Coronary artery (tissue), 2 donors: ENCODE measurements at places on chromosomes 16 and 17.
A peak's percentile ranks its signal among the peaks of the same experiment; 100 is the strongest.

GRCh38 chr17:59877965-59878364 lies 14.8 kb downstream of the TUBD1 start:
- no peak for DNase-seq

DNA sequence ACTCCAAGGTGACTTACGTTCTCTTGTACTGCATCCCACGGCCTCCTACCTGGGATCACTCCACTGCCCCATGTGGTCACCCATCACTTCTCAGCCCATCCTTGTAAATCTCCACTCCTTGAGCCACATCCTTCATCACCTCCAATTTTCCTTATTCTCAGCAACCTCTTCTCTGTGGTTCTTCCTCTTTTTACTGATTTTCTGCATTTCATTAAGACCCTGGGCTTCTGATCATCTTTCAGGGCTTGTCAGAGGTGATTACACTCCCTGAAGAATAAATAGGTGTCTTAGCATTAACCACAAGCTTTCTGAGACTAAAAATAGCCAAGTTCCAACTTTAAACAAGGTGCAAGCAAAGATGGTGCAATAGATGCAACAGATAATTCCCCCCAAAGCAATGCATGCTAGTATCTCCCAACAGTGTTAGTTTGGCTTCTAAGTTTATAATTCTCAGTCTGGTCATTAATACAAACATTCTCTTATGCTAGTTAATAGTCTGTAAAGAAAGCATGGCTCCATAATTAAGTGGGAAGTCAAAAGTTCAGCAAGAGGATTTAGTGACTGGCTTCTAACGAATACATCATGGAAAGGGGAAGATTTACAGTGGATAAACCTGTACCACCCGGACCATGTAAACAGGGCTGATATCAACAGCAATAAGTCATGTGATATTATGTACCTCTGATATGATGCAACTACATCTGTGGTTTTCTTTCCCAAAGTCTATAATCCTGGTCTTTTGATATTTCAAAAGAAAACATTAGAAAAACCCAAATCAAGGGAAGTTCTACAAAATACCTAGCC lies 47.4 kb upstream of the FOXJ1 start:
- no peak for DNase-seq

DNA sequence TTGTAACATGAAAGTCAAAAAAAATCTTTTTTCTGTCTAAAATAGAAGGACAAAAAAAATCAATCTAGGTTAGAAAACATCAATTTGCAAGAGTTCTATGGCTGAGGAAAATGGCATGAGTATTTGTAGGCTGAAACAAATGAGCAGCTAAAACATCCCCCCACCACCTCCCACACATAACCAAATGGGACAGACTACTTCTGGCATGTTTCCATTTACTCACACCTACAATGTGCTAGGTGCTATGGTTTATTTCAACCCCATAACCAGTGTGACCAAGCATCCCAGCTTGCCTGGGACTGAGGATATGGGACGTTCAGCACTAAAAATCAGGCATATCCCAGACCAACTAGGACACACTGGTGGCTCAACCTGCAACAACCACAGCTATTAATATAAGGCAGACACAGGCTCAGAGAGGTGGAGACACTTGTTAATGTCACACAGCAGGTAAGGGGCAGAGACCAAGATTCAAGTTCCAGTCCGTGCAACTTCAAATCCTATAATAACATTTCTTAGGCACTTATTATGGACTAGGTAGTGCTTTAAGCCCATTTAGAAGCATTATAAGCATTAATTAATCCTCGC lies 96.0 kb downstream of the XYLT1 start:
- DNase-seq, result no peak

DNA sequence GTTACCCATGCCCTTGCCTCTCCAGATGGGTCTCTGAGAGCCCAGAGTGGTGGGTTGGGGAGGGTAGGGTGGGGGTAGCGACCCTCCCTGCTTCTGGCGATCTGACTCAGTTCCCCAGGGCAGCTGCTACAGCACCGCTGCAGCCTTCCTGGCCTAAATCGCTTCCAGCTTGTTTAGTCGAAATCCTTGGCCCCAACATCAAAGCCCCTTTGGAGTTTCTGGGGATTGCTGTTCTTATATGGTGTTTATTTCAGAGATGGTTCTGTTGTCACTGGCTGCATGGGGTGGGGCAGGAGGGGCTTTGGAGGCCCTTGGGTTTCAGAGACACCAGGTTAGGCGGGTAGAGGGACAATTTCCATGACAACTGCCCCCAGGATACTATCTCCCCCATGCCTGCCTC lies 35.9 kb downstream of the FZD2 start:
- no peak for DNase-seq

DNA sequence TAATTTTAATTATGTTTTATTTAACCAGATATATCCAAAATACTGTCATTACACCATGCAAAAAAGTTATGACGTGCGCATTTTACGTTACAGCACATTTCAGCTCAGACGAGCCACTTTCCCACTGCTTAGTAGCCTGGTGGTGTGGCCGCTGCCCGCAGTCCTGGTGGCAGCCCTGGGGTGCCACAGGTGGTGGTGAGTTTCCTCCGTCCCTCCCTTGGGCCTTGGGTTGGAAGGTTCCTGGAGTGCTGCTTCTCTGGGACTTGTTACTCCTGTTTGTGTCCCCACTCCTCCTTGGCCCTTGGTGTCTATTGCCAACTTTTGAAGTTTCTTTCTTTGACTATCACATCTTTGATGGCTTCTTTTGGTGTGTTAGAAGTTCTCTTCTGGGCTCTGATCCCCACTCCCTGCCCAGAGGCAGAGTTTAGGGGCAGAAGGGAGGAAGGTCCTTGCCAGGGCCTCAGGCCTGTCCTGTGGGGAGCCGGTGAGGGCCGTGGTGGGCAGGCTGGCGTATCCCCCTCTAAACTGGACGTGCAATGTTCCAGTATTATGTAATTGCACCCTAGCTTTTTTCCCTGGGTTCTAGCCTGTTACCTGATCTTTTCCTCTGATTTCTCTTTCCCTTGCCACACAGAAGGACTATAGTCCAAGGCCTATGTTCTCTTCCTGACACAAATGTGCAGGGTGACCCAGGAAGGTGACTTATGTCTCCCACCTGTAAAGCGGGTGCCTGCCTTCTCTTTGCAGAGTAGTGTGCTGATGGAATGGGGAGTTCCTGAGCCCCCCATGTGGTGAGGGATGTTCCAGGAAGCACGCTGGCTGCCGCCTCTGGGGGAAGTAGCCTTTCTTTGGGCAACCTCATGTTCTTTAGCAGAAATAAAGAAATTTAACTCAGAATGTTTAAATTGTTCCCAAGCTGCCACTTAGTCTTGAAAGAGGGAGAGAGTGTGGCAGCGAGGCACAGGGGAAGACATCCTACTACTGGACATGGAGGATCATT lies 8.4 kb downstream of the MPRIP start:
- DNase-seq, result peak; percentile 41

DNA sequence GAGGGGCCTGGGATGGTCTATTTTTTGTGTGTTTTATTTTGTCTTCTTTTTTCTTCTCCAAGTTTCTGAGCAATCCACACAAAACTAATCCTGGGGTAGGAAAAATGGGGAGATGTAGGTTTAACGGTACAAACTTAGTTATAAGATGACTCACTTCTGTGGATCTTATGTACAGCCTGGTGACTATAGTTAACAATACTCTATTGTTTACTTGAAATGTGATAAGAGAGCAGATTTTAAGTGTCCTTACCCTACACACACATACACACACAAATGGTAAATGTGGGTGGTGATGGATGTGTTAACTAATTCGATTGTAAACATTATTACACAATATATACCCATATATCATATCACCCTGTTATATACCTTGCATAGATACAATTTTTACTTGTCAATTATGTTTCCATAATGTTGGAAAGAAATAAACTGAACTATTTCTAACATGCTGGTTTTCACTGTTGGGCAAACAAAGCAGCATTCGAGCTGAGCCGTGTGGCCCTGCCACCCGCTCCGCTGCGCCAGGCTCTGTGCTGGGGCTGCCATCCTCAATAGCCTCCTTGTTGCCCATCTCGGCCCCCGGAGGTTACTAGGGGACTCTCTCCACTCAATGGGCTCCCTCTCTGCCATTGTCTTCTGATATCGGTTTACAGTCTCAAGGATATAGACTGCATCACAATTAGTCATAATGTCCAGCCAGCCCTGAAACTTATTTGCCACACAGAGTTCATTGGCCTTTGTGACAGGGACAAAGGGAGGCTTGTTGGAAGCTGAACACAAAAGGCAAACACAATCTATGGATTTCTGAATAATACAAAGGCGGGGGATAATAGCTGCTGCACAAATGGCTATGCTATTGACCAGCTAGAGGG lies 380.3 kb upstream of the MAF start:
- no peak for DNase-seq

DNA sequence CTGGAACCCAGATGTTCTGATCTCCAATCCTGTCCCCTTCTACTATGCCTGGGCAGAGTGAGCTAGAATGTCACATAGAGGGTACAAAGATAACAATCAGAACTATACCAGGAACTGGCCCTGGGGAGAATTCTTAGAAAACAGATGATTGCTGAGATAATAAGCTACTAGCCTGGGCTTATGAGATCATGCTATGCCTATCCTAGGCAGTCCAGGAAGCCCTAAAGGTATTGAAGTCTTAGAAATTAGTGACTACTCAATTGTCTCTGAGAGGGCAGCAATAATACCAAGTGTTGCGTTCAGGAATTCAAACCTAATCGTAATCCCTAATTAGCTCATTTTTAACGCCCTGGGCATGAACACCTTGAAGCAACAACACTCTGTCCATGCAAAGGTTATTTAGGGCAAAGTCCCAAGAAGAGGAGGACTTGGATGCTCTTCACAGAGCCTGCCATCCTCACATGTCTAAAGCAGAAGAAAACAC lies 77.1 kb downstream of the MMD start:
- no peak for DNase-seq

DNA sequence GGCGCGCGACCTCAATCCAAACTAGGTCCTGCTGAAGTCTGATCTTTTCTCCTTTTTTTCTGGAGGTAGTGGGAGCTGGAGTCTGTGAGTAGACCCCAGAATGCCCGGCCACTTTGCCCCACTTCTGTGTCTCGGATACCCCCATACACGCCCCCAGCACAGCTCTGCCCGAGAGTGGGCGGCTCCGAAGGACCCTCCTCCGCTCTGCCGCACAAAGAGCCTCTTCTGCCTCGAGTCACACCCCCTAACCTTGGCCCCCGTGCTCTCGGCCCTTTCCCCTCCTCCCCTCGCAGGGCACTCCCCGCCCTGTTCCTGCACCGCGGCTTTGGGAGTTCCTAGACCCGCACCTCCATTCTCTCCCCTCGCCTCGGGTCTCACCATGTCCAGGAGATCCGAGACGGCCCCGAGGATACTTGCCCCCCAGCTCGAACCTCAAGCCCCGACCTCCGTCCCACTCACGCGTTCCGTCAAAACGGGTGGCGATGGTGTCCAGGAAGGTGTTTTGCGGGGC lies 476 bp downstream of the KCNH4 start:
- no peak for DNase-seq

GRCh38 chr16:26665166-26665939 lies 401.4 kb upstream of the C16orf82 start:
- no peak for DNase-seq

GRCh38 chr17:18858567-18859245 lies 775 bp downstream of the PRPSAP2 start:
- no peak for DNase-seq

- DNase-seq, result no peak
Measured at GRCh38 chr16:51982715-51983680, 563.9 kb downstream of the TOX3 start.

- no peak for DNase-seq
Measured at GRCh38 chr17:863880-864279, 81.7 kb downstream of the MRM3 start.

DNA sequence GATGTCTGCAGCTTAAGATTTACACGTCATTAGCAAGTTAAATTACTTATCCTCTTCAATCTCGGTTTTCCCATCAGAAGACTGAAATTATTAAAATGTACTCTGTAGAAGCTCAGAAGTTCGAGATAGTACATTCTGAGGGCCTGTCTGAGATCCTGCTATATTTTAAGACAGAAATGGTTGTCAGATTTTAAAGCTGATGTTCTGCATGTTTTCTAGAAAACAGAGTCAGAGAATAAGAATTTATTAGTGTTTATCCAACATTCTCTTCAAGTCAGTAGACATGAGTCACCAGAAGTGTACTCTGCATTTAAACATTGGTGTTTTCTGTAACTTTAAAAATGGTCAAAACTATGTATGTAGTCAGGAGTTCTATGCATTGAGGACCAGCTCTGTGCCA lies 155.2 kb upstream of the MYOCD start:
- DNase-seq, result no peak

GRCh38 chr17:40452921-40453378 lies 9.7 kb downstream of the IGFBP4 start:
- DNase-seq, result no peak

GRCh38 chr17:59370593-59371299 lies 39.3 kb downstream of the YPEL2 start:
- no peak for DNase-seq

DNA sequence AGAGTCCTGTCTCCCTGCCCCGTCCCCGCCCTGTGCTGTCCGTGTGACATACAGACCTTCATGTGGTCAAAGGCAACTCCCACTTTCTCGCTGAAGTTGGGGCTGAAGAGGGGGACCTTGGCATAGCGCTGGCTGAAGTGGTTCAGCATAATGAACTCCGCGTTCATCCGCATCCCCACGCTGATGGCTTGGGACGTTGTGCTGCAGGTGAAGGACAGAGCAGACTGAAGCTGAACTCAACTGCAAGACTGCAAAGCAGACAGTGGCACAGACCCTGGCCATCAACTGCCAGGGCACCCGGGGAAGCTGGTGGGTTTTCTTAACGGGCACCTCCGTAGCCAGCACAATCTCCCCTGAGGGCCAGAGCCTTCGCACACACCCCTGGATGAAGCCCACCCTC lies 24.2 kb downstream of the ELAC2 start:
- no peak for DNase-seq

- no peak for DNase-seq
Measured at GRCh38 chr16:76182041-76182635, 95.1 kb upstream of the CNTNAP4 start.

DNA sequence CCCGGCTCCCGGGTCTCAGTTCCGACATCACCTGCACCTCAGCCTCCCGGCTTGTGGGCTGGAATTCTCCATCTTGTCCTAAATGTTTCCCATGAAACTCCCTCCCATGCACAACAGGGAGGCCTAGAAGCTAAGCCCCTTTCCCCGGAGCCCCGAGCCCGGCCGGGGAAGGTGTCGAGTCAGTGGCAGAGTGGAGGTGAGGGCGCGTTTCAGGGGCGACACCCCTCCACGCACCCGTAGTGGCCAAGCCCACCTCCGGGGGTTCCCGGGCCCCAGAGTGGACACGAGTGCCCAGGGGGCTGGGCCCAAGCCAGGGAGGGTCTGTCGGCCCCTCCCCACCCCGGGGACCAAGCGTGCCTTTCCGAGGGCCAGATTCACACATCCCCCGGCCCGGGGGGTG lies 25.0 kb upstream of the C1QTNF8 start:
- DNase-seq, result no peak
